ENCODE measurements at places on chromosomes 6 and 20.
A peak's percentile ranks its signal among the peaks of the same experiment; 100 is the strongest.

DNA sequence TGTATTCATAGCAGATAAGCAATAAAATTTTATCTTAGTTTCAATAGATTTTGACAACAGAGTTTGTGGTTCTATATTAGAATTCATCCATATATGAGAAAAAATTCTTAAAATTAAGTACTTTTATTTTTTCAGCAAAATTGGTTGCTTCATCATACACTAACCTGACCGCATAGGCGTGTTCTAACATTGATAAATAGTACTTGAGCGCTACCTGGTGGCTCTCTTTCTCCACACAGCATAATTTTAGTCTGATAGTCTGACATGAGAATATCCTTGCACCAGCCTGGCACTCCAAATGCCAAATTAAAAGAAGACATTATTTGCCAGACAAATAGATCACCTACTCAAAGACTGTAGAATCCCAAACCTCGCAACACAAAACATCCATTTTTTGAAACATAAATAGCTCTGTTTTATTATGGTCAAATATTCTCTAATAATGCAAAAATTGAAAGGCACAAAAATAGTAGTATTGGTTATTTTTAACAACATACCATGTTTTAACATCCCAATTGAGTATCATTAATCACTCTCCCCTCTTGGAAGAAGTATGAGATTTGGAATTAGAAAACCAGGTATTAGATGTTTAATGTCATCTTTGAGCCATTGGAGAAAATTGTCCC is 33.0 kb upstream of the FILIP1 start:
- DNase-seq: peak; percentile 26

DNA sequence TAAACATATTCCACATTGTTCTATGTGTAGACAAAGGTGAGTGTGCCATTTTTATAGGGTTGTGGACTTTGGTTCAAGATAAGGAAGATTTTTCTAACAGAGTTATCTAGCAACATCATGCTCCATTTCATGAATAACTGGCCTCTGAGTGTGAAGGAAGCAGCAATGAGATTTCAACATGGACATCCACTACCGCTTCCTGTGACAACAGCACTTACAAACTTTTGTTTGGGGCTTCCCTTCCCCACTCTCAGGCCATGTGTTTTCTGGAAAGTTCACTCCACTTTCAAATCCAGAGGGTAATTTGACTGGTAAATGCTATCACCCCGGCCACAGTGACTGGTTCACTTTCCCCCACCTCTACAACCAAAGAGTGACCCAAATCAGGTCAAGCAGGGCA is 38.1 kb upstream of the PROKR2 start:
- DNase-seq: no peak

DNA sequence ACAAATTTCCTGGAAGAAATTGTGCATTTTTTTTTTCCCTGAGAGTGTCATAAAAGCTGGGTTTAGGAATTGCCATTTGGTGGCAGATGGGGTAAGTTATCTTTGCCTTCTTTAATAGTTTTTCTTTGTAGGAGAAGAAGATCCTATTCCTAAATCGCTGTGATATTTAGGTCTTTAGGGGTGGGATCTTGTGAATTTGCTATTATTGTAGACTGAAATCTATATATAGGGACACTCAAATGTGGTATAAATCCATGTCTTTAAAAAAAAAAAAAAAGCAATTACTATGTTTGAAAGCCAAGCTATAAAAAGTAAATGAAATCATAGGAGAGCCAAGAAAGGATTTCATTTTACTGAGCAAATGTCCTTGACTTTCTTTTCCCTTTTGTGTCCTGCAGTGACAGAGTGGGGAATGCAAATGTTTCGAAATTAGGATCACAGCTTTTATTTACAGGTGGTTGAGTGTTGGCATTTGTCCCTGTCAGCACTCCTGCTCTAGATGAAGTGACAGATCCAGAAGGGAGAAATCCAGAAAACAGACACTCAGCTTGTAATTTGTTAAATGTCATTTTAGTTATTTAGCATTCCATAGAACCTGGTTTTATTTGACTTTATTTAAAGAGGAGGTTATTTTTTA is 29.4 kb downstream of the TIAM2 start:
- no peak for DNase-seq

DNA sequence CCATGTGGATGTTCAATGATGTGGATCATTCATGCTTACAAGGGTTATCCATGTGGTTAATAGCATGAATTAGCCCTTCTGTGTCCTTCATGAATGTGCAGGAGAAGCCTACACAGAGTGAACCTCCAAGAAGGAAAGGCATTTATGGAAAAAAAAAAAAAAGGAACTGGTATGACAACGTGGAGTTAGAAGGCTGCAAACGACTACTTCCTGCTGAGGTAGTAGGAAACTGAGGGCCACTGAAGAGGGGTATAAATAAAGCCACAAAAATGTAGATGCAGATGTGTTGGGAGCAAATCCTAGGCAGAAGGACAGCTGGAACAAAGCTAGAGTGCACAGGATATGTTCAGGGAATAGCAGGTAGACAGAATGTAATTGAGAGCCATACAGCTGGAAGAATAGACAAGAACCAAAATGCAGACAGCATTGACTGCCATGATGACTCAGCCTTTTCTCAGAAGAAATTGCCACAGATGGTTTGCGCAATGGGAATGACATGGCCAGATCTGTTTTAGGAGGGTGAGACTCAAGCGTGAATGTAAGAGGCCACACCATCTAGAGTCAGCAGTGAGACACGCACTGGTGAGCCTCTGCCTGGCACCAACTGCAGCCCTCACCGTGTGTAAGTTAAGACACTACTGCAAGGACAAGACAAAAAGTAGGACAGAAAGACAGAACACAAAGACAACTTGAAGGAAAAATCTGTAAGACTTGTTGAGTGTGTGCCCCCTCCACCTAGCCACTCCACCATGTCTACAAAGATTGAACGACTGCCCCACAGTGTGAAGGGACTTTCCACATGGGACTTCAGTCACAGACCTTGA is 79.8 kb downstream of the KIF13A start:
- DNase-seq: no peak

DNA sequence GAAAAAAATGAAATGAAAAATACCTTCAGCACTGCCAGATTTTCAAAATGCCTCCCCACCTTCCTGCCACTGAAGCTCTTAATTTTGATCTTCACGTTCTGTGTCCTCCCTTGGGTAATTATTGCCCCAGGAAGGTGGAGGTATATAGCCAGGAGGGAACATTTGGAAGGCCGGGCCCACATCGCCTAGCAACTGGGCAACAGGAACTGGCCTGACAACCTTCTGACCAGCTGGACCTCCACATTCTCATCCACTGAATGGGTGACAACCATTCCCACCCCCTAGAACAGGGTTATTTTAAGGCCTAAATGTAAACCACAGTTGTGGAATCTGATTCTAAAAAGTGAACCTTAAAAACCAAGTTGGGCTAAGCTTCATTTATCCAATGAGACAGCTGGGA is 3.2 kb downstream of the RRBP1 start:
- DNase-seq: no peak

- DNase-seq: no peak
Measured at GRCh38 chr20:38450412-38450975, 15.4 kb upstream of the SNHG17 start.

DNA sequence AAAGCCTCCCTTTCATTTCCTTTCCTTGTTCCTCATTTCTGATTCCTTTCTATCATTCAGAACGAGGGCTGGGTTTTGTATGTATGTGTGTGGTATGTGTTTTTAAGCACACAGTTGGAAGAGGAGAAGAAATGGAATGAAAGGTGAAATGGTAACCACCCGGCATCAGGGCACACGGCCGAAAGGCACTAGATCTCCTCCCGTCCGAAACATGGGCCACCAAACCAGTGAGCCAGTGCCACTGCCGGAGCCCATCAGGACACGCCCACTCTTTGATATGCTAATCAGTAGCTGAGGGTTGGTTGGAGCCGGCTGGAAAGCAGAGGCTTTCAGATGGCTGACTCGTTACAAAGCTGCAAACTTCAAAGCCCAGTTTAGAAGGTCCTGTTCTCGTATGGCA is 228.6 kb upstream of the JARID2 start:
- no peak for DNase-seq

GRCh38 chr20:14957402-14957801 is 620.0 kb upstream of the FLRT3 start:
- DNase-seq: no peak

DNA sequence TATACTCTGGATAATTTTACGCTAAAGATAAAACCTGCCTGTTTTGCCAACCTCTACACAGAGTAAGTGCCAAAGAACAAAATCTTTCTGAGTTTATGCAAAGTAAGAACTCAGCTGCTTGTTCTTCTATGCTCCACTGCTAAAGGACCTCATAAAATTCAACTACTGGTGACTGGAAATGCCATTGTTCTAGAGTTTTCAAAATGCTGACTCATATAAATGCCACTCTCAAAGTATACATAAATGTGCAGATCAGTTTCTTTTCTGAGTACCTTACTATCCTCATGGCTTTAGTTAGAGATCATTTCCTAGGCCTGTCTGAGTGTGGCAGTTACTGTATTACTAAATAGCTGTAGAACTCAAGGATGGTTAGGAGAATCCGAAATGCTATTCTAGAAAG is 45.6 kb downstream of the LYRM4 start:
- no peak for DNase-seq

DNA sequence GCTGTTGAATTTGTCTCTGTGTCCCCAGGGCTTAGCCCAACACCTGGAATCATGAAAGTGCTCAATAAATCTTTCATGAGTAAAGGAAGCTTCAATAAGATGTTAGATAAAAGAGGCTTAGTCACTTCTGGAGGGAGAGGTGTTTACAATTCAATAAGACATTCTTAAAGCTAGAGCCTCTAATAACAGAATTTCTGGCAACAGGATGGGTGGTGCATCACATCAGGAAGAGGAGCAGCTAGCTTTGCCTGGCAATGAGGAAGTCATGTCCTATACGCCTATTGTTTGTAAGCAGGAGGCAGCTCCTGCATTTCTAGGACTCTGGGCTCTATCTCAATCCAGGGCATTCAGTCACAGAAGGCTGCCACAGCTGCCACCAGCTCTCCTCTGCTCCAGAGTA is 638.5 kb downstream of the EPM2A start:
- no peak for DNase-seq

DNA sequence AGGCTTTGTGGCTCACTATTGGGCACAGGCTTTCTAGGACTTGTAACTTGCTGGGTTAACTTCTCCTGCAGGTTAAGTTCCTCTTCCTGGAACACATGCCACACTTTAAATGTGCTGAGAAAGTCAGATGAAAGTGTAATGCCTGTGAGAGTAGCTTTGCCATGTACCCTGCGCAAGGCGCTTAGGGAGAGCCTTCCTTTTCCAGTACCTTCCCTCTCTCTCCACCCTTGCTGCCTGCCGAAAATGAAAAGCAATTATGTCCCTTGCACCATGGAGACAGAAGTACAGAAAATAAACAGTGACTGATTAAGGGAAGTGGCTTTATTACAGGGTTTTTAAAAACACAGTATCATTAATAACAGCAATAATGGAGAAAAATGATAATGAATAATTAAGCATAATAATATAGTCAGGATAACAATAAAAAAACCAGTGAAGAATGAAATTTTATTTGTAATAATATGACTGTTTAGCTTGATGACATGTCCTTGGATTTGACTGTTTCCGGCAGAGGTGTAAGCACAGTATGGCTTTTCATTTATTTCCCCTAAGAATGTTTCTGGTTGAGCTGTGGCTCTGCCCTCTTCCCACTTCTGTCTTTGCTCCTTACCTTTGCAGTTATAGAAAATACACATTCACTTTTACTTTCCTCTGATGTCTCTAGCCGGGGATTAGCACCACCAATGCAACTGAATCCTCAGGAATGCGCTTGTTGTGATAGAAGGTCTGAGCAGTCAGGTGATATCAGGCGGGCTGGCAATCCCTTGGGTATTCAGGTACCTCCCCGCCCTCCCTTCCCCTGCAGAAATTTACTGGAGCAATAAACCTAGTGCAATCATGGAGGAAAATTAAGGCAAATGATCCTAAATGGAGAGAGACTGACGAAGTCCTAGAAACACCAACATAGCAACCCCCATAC is 472.3 kb upstream of the CITED2 start:
- no peak for DNase-seq

DNA sequence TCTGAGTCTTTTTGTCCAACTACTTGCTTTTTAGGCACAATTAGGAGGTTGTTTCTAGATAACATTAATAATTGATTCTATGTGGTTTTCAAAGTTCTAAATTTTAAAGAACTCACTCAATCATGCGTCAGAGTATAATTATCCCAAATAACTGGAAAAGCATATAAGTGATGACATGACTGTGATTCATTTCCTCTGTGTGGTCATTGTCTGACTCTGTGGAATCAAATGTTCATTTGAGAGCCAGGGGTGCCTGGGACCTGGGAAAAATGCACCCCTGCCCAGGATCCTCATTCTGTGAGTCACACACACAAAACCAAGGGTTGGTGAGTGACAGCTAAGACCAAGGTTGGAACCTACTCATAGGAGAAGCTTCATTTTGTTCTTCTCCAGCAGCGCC is 127.1 kb upstream of the MLIP start:
- DNase-seq: no peak

GRCh38 chr6:41494212-41495110 is 51.7 kb upstream of the FOXP4 start:
- no peak for DNase-seq

GRCh38 chr6:75094614-75095200 is 111.1 kb downstream of the COL12A1 start:
- no peak for DNase-seq

DNA sequence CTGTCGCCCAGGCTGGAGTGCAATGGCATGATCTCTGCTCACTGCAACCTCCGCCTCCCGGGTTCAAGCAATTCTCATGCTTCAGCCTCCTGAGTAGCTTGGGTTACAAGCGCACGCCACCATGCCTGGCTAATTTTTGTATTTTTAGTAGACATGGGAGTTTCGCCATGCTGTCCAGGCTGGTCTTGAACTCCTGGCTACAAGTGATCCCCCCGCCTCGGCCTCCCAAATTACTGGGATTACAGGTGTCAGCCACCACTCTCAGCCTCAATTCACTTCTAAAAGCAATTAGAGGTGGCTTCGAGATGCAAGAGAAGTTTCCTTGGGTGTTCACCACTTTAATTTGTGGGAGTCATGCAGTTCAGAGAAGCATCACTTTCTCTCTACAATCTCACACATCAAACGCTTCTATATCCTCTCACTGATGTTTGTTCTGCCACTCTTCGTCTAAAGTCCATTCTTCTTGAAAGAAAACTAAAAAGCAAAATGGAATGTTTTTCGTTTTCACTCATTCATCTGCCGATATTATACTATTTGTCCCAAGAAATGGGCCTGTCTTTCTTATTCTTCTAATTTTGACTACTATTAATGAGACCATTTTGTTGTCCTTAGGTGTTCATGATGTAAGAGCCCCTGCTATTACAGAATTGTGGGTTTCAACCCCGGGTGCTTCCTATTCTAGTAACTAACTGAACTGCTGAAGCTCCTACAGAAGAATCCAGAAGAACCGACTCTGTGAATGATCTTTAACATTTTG is 38.3 kb upstream of the ENPP1 start:
- DNase-seq: no peak
